ENCODE measurements at places on chromosomes 12 and 14.

DNA sequence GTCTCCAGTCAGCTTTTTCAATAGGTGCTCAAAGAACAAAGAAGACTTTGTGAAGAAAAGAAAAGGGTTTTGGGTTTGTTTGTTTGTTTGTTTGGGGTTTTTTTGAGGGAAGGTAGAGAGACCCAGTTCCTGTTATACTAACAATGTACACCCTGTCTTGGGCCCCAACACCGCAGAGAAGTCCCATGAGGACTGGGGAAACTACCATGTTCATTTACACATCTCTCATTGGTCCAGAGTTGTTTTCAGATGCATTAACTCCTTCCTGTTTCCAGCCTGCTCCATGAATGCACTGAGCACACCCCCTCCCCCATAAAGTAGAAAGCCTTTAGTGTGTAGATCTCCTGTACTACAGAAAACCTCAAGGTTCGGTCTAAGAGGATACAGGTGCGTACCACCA, 51.1 kb upstream of the SLC8A3 start:
- no peak for DNase-seq

DNA sequence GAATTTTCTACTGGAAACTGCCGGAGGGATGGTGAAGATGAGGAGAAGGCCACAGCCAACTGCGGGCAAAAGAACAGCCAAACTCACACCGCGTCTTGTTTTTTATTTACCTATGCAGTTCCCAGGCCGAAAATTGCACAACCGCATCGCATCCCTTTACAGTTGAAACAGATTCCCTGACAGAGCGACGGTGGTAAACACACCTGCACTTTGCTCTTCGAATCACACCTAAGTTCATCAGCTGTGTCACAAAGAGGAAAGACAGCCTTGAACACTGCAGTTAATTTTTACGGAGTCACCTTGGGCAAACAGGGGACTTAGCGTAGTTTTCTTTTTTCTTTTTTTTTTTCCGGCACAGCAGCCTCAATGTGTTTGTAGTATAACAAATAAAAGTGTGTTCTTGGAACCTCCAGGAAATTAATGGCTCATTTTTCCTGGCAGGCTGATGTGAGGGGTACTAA, 272.0 kb upstream of the DIO3 start:
- no peak for DNase-seq

- DNase-seq = no peak
Observed at GRCh38 chr14:75535164-75535898, 13.1 kb downstream of the BATF start.

DNA sequence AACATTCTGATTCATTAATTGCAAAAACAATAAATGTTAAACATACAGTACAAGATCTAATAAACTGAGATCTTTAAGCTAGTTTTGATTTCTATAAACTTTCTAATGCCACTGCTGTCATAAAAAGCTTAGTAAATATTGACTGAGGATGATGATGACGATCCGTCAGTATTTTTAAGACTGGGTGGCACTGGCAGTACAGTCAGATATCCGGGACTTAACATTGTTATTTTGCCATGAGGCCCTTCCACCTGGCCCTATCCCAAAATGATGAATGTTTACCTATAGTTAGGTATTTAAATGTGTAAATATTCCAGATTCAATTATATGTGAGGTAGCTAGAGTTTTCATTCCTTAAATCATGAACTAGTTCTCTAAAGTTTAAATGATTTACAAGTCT, 158.5 kb downstream of the FOXA1 start:
- DNase-seq = no peak

DNA sequence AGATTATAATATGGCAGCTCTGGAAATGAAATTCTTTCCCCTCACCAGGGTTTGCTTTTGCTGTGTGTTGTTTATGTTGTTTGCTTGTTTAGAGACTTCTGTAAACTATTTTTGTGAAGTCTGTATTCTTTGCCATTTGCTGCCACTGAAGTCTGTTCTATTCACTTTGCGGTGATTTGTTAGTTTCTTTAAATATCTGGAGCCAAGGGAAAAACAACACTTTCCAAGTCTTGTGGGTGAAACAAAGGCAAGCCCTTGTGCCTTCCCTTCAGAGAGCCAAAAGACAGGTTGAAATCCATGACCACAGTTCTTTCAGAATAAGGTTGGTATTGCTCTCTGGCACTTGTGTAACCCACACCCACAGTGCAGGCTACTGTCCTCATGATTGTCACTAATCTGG, 59.5 kb upstream of the RNU6-7 start:
- no peak for DNase-seq

DNA sequence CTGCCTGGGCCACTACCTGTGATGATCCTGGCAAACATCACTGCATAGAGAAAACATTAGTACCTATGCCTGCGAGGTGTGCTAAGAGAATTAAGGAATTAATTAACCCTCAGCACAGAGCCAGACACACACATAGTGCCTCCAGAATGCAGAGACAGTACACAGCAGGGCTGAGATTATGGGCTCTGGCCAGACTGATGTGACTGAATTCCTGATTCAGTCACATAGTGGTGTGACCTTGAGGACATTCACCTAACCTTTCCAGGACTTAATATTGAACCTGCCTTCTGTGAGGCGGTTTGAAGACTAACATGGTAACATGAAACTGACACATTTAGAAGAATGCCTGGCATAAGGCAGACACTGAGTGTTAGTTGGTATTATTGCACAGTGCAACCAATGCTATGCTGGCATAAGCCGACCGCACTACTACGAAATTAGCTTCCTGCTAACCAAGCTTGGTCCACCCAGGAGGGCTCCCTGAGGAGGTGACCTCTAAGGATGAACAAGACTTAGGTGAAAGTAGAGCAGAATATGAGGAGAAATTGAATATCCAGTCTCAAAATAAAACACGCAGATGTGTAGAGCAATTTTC, 32.0 kb upstream of the SELPLG start:
- no peak for DNase-seq

GRCh38 chr14:77988970-77989369, 181.2 kb upstream of the NRXN3 start:
- peak; percentile 67 for DNase-seq

- no peak for DNase-seq
Observed at GRCh38 chr12:119692997-119693396, 25.1 kb downstream of the PRKAB1 start.

GRCh38 chr12:46174061-46174662, 94.7 kb downstream of the SLC38A1 start:
- DNase-seq = no peak

GRCh38 chr12:14443531-14443930, 78.0 kb downstream of the ATF7IP start:
- no peak for DNase-seq

- peak; percentile 78 for DNase-seq
Observed at GRCh38 chr14:68807148-68807600, 14.3 kb upstream of the ZFP36L1 start.

DNA sequence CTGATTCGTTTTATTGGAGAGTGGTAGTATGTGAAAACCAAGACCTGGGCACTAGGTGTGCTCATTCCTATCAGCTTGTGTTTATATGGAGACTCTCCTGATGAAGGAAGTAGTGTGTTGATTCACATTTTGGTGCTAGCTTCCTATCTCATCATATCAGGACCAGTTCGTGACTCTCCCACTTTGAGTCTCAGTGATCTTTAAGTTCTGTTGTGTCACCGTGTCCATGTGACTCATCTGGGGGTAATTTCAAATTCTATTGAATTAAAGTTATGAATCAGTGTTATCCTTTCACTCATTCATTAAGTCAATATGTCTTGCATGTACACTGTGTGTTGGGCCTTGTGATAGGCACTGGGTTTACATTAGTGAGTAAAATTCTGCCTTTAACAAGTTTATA, 180.2 kb downstream of the CACNA1C start:
- no peak for DNase-seq

DNA sequence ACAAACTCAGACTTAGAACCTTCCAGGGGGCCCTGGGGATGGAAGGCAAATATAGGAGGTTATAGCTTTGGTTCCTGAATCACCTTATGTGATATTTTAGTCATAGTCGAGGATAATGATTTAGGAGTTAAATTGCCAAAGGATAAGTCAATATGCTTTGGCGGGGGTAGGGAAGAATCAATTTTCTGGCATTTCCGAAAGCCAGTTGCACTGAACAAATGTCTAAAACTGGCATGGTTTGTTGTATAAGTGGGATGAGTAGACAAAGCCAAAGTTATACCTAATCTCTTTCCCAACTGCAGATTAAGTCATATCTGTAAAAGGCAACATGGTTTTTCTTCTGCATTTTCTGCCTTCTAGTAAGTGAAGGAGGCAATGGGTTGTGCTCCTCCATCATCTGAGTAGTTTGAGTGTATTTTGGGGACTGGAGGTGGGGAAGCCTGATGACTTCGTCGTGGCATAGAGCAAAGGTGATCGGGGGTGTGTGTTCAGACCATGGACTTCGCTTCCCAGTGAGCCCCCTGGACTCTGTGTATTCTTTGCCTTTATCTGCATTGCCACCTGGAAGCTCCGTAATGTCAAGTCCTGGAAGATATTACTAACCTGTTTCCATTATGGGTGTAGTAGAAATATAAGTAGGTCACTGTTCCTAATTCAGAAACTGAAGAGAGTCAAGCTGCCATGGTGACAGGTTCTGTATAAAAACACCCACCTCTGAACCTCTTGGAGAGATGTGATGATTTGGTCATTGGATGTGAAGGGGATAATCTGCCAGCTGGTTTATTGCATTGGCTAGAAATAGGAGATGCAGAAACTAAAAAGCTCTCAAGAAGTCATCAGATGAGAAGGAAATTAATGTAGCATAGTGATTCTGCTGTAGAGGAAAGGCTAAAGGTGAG, 24.5 kb downstream of the PPFIBP1 start:
- DNase-seq = no peak

DNA sequence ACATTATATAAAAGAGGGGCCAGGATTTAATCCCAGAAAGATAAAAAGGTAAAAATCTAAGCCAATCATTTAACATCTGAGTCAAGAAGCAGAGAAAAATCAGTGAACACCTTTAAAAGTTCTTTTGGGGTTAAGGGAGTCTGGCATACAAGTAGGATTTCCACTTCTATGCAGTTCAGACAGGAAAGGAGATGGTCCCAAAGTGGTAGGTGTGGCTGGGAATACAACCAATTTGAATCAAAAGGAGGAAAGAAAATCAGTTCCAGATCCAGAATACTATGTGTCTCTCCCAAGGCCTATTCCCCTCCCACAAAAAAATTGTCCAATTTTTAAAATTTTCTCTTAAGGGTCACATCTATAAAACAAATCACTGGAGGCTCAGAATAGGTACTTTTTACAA, 167.4 kb downstream of the PHLDA1 start:
- no peak for DNase-seq

GRCh38 chr14:99554184-99554583, 49.8 kb downstream of the CCDC85C start:
- no peak for DNase-seq

DNA sequence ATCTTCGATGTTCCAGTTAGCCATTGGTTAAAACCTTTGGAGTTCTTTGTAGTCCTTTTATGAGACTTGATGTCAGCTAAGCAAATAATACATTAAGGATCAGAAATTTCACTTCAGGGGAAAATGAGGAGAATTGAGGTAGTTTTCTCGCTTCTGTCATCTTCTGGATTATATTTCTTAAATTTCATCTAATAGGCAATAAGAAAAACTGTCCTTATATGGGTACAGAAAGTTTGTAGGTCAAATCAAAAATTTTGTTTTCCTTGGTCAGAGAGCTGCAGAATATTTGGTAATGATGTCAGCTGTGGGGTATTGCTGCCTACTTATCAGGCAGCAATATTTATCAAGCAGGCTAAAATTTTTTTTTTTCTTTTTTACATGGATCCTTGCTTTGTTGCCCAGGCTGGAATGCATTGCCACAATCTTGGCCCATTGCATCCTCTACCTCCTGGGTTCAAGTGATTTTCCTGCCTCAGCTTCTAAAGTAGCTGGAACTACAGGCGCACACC, 37.1 kb downstream of the RIMKLB start:
- DNase-seq = no peak

- DNase-seq = peak; percentile 22
Observed at GRCh38 chr14:100589071-100589759, 2.0 kb upstream of the BEGAIN start.

DNA sequence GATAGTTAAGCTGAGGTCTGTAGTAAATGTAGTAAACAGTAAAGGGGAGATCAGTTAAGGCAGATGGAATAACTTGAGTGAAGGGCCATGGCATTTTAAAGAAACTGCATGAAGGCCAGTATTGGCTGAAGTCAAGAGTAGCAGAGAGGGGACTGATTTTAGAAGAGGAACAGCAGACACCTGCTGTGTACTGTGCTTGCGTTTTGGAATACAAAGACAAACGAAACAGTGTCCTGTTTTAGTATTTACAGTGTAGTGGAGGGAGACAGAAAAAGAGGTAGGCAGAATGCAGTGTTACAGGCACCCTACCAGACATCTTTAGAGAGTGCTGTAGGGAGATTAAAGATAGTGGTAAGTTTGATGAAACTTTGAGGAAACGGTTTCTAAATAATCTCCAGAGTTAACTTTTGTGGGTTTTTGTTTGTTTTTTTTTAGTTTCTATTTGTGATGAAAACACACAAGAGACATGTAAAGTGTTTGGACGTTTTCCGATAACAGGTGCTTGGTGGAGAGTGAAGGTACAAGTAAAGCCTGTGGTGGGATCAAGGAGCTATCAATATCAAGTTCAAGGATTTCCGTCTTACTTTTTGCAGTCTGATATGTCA, 2.1 kb downstream of the HELB start:
- DNase-seq = no peak

- no peak for DNase-seq
Observed at GRCh38 chr12:66312189-66312588, 9.9 kb downstream of the HELB start.

DNA sequence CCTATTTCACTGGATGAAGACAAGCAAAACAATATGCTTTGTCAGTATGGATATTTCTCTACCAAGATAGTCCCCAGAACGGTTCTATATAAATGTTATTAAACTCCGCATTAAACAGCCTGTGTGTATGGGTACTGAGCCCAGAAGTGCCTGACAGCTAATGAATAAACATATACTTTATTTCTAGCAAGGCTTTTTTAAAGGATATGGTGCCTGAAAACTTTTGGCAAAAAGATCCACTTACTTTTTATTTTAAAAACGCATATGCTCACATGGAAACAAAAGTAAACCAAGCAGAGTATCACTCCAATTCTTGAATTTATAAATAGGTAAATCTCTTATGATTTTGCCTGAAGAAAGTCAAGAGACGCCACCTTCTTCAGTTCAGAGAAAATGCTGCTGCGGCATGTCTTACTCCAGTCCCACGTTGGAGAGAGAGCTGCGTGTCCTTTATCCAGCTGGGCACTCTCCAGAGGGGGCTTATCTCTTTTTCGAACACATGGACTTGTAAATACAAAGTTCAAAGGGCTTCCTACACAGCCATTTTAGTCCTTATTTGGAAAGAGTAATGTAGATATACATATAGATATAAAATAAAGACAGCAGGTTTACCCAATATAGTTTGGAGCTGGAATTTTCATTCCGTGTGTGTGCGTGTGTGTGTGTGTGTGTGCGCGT, 264.2 kb downstream of the ADAMTS20 start:
- no peak for DNase-seq

DNA sequence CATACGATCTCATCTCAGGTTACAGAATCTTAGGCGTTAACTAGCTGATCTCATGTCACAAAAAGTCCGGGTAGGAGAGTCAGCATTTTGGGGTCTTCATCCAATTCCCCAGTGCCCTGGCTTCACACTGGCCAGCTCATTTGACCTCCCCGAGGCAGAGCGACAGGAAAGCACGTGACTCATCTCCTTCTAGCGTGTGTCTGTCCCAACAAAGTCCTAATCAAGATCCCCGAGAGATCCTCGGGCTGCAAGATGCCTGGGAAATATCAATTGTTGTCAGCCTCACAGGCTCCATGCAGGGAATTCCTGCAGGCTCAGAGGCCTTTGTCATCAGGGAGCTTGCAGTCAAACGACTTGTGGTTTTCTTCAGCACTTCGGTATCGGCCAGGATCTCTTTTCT, 57.5 kb downstream of the ZNF664 start:
- DNase-seq = no peak

GRCh38 chr12:101040936-101041335, 169.1 kb downstream of the SLC5A8 start:
- DNase-seq = no peak

Measured in sciatic nerve (tissue), 2 donors.